Stomach (tissue), 19 donors: ENCODE measurements at places on chromosomes 4 and X. TPM values are rescaled to one million over a fixed set of nuclear protein-coding genes. Genes with fewer than 3 reads are reported as not detected.

UGT2A1 gene
- not detected for total RNA-seq

DNA sequence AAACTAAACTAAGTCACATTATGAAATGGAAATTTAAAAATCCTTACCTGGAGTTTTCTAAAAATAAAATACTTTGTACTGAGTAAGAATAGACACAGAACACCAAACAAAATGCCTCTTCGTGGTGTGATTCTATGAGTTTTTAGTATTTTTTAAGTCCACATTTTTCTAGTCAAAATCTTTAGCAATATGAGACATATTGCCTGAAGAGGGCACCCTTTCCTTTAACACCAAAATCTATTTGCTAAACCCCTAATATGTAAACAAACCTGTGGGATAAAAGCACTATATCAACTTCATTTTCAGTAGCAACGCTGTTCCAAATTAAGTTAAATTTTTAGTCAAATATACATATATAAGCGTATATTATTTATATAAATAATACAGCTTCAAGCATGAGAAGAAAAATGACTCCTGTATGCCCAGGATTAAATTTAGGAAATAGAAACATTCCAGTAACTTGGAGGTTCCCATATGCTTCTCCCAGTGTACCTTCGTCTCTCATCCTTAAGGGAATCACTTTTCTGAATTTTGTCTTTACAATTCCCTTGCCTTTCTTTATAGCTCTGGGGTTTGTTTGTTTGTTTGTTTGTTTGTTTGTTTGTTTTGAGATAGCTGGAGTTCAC, 23.0 kb upstream of the PGM2 start:
- no peaks in the 10 kb centered on the region for H3K27me3 ChIP-seq
- no peak overlapping the region for H3K4me3 ChIP-seq
- no peaks in the 10 kb centered on the region for H3K36me3 ChIP-seq
- peak; percentile 76 for DNase-seq
- no peaks in the 10 kb centered on the region for H3K4me1 ChIP-seq
- no peak overlapping the region for H3K27ac ChIP-seq

DNA sequence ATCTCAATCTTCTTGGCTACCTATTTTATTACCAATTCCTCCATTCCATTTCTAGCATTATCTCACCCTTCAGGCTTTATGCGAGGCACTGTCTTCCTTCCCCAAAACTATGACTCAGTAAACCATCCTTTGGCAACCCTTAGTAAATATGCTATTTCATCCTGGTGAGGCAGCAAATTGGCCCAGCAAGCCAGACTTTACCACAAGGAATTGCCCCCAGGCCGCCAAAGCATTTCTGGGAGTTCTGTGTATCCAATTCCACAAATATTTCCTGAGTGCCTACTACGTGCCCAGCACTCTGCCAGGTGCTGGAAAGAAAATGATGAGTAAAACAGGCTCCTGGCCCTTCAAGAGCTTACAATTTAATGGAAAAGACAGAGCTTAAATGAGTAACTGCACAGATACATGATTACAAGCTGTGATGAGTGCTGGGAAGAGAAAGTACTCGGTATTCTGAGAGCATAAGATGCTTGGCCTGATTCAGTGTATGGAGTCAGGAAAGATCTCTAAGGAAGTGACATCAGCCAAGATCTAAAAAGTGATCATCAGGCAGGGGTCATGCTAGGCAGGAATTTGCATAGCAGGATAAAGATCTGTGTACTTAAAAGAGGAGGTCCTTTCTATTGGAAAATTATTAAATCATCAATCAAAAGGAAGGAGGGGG, 193.8 kb downstream of the ADAMTS3 start:
- H3K4me3 ChIP-seq, result no peak overlapping the region
- no peaks in the 10 kb centered on the region for H3K27me3 ChIP-seq
- no peak overlapping the region for H3K27ac ChIP-seq

HS3ST1 gene
- total RNA-seq, result 4.2 TPM

- peaks cover 15% of the 10 kb centered on the region for H3K27me3 ChIP-seq
- peaks cover 14% of the 10 kb centered on the region for H3K4me1 ChIP-seq
- no peaks in the 10 kb centered on the region for H3K36me3 ChIP-seq
- no peak overlapping the region for H3K4me3 ChIP-seq
- no peak for DNase-seq
These were observed 4.2 kb upstream of the ABCG2 start for GRCh38 chr4:88162626-88163025.

TMPRSS11D gene
- total RNA-seq, result not detected

GRCh38 chr4:182143822-182144625, 99.2 kb upstream of the TENM3 start:
- H3K27ac ChIP-seq, result no peak overlapping the region
- H3K27me3 ChIP-seq, result peaks cover 100% of the 10 kb centered on the region
- no peaks in the 10 kb centered on the region for H3K36me3 ChIP-seq

DNA sequence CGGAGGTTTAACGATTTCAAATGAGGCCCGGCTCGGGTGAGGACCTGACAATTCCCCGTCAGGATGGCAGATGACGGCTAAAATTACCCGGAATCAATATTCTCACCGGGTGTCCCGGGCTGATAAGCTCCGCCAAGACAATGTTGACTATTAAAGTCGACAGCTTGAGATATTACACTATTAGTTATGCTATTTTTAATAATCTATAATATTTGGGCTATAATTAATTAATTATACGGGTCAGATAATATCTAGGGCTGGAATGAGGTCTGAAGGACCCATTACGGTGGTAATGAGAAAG, 9.4 kb upstream of the NKX1-1 start:
- H3K4me1 ChIP-seq, result no peaks in the 10 kb centered on the region
- no peaks in the 10 kb centered on the region for H3K36me3 ChIP-seq
- no peak overlapping the region for H3K4me3 ChIP-seq
- peaks cover 100% of the 10 kb centered on the region for H3K27me3 ChIP-seq
- DNase-seq, result no peak

- no peaks in the 10 kb centered on the region for H3K27me3 ChIP-seq
- H3K4me3 ChIP-seq, result no peak overlapping the region
- no peaks in the 10 kb centered on the region for H3K36me3 ChIP-seq
- DNase-seq, result peak; percentile 23
- H3K4me1 ChIP-seq, result no peaks in the 10 kb centered on the region
- H3K27ac ChIP-seq, result no peak overlapping the region
These were observed 47.2 kb downstream of the GYG2 start for GRCh38 chrX:2875798-2876399.

DNA sequence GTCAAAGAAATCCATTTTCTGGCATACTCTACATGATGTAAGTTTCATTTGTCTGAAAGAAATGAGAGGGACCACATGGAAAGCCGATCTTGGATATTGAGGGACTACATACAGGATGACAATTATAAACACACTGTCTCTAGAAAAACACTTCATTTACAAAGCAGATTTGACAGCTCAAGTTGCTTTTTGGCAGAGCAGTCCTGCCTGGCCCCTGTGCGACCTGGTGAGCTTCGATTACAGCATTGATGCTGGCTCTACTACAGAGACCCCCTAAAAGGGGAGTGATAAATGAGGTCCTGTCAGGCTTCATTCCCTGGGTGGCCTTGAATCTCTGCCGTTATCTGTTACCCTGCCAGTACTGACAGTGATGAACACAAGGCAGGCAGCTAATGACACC, 215.2 kb upstream of the NOCT start:
- DNase-seq, result peak; percentile 38
- H3K4me1 ChIP-seq, result no peaks in the 10 kb centered on the region
- no peaks in the 10 kb centered on the region for H3K36me3 ChIP-seq
- no peak overlapping the region for H3K27ac ChIP-seq
- no peak overlapping the region for H3K4me3 ChIP-seq

GRCh38 chr4:14958436-14958835, 43.8 kb upstream of the CPEB2 start:
- H3K27me3 ChIP-seq, result no peaks in the 10 kb centered on the region
- H3K27ac ChIP-seq, result peak overlapping the region; percentile 75
- no peak for DNase-seq
- H3K4me1 ChIP-seq, result peaks cover 8% of the 10 kb centered on the region

- H3K4me3 ChIP-seq, result no peak overlapping the region
- peaks cover 5% of the 10 kb centered on the region for H3K4me1 ChIP-seq
- no peaks in the 10 kb centered on the region for H3K27me3 ChIP-seq
- H3K27ac ChIP-seq, result no peak overlapping the region
- no peaks in the 10 kb centered on the region for H3K36me3 ChIP-seq
These were observed 117.8 kb downstream of the FRAS1 start for GRCh38 chr4:78174891-78175290.

MTTP gene
- not detected for total RNA-seq

APLN gene
- not detected for total RNA-seq

PRDM8 gene
- total RNA-seq, result 1.6 TPM

- no peaks in the 10 kb centered on the region for H3K27me3 ChIP-seq
- no peak overlapping the region for H3K27ac ChIP-seq
- DNase-seq, result no peak
- no peaks in the 10 kb centered on the region for H3K4me1 ChIP-seq
- H3K4me3 ChIP-seq, result no peak overlapping the region
These were observed 66.3 kb upstream of the DGKK start for GRCh38 chrX:50536955-50537354.

- H3K27me3 ChIP-seq, result no peaks in the 10 kb centered on the region
- H3K4me1 ChIP-seq, result no peaks in the 10 kb centered on the region
- DNase-seq, result no peak
- H3K36me3 ChIP-seq, result no peaks in the 10 kb centered on the region
- H3K4me3 ChIP-seq, result no peak overlapping the region
These were observed 282.7 kb downstream of the UNC5C start for GRCh38 chr4:95265814-95266740.

- no peak for DNase-seq
- H3K36me3 ChIP-seq, result no peaks in the 10 kb centered on the region
- no peaks in the 10 kb centered on the region for H3K27me3 ChIP-seq
- no peak overlapping the region for H3K4me3 ChIP-seq
- no peaks in the 10 kb centered on the region for H3K4me1 ChIP-seq
These were observed 453.1 kb downstream of the TRAM1L1 start for GRCh38 chr4:116632269-116632668.

DNA sequence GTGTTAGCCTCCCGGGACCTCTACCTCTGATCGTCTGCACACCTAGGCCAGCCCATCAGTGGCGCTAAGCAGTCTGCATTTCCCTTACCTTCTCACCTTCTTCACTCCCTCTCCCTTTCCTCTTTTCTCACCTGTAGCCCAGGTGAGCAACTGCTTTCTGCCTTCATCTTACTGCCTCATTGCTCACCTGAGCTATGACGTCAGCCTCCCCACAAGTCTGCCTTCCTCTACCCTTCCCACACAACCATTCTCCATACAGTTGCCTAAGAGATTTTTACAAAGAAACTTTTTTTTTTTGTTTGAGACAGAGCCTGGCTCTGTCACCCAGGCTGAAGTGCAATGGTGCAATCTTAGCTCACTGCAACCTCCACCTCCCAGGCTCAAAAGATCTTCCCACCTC, 136.3 kb downstream of the BCOR start:
- H3K27ac ChIP-seq, result no peak overlapping the region
- H3K4me3 ChIP-seq, result no peak overlapping the region
- H3K36me3 ChIP-seq, result no peaks in the 10 kb centered on the region

DNA sequence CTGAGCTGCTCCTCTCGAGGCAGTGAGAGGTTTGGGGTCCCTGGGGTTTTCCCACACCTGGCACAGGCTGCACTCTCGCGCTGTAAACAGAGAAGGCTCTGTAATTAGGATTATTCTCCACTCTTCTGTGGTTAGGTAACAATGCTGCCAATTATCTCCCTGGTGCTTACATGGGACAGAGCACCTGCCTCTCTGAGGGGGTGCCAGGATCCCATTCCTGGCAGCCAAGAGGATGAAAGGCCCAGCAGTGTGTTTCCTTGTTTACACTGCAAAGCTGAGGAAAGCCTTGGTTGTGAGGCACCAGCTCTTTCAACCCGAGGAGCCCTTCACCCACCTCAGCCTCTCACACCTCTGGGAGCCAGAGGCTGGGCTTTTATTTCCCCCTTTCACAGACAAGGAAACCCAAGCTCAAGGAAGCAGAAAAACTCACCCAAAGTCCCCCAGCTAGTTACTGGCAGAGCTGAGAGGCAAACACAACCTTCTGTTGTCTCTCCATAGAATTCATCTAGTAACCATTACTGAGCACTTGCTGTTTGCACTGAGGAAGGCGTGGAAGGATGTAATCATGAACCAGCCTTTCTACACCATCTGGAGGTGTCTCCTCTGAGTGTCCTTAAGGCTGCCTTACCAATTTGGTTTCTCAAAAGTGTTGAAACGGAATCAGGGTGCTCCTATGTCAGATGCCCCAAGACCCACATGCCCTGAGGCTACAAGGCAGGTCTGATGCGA, 39.7 kb upstream of the PROM1 start:
- H3K4me1 ChIP-seq, result peaks cover 25% of the 10 kb centered on the region
- no peaks in the 10 kb centered on the region for H3K27me3 ChIP-seq
- DNase-seq, result peak; percentile 39
- no peak overlapping the region for H3K4me3 ChIP-seq
- H3K27ac ChIP-seq, result no peak overlapping the region

DNA sequence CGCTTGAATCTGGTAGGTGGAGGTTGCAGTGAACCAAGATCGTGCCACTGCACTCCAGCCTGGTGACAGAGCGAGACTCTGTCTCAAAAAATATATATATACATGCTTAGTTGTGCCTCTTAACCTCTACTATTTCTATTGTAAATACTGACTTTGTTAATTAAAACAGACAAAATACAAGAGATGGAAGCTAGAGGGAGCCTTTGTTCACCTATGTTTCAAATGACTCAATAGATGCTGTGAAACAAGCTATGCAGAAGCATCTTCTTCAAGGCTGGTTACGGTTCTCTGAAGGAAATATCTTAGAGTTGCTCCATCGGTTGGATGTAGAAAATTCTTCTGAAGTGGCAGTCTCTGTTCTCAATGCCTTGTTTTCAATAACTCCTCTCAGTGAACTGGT, 6.2 kb downstream of the NCAPG start:
- no peak for DNase-seq
- no peak overlapping the region for H3K27ac ChIP-seq
- H3K36me3 ChIP-seq, result no peaks in the 10 kb centered on the region

- no peaks in the 10 kb centered on the region for H3K36me3 ChIP-seq
- peak; percentile 31 for DNase-seq
- H3K4me1 ChIP-seq, result no peaks in the 10 kb centered on the region
- H3K27me3 ChIP-seq, result no peaks in the 10 kb centered on the region
- H3K27ac ChIP-seq, result no peak overlapping the region
These were observed 727.4 kb downstream of the FAM133A start for GRCh38 chrX:94401426-94401825.
